ENCODE measurements at places on chromosomes 7 and 10. TPM values are rescaled to one million over a fixed set of nuclear protein-coding genes. Genes with fewer than 3 reads are reported as not detected.

RPEL1 gene
- under 0.01 TPM for total RNA-seq

LDB3 gene
- total RNA-seq: 0.18 TPM

WNT8B gene
- not detected for total RNA-seq

NUTM2D gene
- total RNA-seq: 1.4 TPM

MACC1 gene
- 0.18 TPM for total RNA-seq

Data from cardiac atrium fibroblast (primary cell).